Urothelium cell line (cell line): ENCODE measurements at places on chromosomes 16 and 17.
A peak's percentile ranks its signal among the peaks of the same experiment; 100 is the strongest.

DNA sequence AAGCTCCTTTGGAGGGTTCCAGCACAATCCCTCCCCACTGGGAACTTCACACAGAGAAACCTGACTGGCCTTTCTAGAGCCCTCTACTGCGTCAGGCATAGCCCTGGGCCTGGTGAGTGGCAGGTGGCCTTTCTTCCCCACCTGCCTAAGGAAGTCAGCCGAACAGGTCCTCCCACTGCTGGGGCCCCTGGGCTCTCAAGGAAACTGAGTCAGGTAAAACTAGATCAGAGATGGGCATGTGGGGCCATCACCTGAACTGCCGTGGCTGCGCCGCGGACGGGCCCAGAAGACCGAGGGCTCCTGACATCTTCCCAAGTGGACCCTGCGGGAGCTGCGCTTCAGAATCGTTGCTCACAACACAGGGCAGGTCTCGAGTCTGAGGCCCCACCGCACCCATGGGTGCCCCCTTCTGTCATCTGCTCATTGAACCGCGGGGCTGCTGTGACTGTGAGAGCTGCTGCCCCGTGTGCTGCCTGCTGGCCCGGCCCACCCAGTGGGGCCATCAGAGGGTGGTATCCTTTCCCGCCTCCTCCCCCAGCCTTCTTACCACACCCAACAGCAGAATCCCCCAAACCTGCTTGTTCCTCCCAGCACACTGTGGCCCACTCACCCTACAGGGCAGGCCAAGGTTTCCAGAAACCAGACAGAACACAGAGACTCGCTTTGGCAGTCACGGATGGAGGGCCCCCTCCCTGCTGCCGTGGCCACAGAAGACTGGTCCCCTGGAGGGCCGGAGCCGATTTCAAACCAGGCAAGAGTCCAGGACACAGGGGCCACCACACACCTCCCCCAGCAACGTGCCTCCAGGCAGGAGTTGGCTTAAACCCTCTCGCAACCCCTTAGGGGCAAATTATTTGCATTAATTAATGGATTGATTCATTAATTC, 81.1 kb downstream of the TBC1D16 start:
- no peak for DNase-seq

- no peak for DNase-seq
These were observed 69.4 kb upstream of the SMIM36 start for GRCh38 chr17:55580596-55581133.

GRCh38 chr16:68346892-68347480, 36.2 kb downstream of the PRMT7 start:
- no peak for DNase-seq

DNA sequence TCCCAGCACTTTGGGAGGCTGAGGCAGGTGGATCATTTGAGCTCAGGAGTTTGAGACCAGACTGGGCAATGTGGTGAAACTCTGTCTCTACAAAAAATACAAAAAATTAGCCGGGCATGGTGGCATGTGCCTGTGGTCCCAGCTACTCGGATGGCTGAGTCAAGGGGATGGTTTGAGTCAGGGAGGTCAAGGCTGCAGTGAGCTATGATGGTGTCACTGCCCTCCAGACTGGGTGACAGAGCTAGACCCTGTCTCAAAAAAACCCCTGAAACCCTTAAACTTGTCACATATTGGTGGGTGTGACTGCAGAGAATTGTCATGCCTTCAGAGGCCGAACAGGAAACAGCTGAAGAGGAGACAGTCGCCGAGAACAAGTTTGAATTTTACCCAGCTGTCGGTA, 13.4 kb downstream of the RPTOR start:
- no peak for DNase-seq

- DNase-seq, result no peak
These were observed 40.2 kb upstream of the METTL16 start for GRCh38 chr17:2551928-2552327.

GRCh38 chr17:29066047-29066446, 23.1 kb downstream of the PIPOX start:
- no peak for DNase-seq

DNA sequence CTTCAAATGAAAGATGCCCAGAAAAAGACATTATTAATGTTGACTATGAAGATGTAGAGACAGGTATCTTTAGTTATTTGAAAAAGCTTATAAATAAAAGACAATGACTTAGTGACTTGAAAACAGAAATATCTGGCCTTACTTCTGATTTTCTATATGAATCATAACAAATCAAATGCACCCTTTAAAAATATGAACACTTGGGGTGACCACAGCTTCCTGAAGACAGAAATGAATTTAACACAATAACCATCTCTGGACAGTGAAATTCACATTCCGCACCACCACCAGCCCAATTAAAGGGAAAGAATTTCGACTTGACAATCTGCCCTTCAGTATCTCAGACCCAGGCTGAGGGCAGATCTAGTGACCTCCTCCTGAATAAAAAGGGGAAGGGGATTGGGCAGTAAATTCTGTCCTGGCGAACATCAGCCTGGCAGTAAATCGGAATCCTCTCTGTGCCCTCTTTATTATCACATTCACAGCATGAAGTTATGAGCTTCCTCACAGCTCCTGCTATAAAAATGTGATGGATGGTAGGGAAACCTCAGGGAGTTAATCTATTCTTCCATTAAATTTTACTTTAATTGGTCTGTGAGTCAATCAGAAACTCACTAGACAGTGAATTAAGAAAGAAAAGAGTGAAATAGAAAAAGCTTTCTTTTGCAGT, 131.5 kb downstream of the SNX11 start:
- no peak for DNase-seq

DNA sequence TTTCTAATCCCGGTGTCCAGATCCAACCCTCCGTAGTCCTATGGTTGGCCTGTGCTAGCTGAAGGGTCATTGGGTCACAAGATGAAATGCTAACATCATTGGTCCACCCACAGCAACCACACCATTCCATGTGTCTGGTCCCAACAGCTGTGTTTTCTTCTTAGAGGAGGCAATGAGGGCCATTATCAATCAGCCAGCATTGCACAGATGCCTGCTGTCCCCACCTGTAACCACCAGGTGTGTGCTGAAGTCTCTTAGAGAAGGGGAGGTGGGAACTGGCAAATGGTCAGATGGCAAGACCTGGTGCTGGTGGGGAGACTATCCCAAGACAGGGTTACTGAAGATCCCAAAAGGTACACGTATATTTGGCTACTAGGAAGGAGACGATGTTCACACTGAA, 37.4 kb downstream of the HIC1 start:
- DNase-seq, result no peak

GRCh38 chr16:10652730-10653590, 41.8 kb downstream of the TEKT5 start:
- peak; percentile 60 for DNase-seq

- no peak for DNase-seq
These were observed 94.1 kb downstream of the MRM3 start for GRCh38 chr17:876272-876671.

DNA sequence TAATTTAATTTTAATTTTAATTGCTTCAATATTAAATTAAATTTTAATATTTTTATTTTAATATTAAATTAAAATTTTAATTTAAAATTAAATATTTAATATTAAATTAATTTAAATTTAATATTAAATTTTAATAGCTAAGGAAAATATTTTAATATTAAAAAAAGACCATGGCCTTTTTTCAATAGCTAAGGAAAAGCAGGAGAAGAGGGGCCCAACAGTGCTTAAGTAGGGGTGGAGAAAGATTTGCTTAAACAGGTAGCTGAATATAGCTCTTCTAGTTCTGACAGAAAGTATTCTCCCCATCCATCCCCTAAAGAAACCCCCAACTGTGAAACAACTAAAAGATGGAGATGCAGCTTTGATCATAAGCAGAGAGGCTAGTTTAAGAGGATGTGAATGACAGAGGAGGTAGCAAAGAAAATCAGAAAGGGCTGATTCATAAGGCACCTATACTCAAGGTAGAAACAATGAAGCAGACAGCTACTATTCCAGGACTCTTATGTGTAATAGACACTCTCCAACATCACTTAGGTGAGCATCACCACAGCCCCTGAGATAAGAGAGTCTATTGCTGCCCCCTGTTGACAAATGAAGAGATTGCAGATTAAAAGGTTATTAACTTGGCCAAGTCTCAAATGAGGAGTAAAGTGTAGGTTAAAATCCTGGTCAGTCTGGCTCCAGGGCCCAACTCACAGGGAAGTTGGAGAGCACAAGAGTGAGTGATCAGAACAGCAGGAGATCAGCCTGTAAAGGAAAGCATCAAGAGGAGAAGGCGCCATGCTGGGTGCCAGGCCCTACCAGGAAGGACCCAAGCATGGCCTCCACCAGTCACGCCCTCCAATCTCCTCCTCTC, 7.8 kb upstream of the RNASEK start:
- peak; percentile 40 for DNase-seq

DNA sequence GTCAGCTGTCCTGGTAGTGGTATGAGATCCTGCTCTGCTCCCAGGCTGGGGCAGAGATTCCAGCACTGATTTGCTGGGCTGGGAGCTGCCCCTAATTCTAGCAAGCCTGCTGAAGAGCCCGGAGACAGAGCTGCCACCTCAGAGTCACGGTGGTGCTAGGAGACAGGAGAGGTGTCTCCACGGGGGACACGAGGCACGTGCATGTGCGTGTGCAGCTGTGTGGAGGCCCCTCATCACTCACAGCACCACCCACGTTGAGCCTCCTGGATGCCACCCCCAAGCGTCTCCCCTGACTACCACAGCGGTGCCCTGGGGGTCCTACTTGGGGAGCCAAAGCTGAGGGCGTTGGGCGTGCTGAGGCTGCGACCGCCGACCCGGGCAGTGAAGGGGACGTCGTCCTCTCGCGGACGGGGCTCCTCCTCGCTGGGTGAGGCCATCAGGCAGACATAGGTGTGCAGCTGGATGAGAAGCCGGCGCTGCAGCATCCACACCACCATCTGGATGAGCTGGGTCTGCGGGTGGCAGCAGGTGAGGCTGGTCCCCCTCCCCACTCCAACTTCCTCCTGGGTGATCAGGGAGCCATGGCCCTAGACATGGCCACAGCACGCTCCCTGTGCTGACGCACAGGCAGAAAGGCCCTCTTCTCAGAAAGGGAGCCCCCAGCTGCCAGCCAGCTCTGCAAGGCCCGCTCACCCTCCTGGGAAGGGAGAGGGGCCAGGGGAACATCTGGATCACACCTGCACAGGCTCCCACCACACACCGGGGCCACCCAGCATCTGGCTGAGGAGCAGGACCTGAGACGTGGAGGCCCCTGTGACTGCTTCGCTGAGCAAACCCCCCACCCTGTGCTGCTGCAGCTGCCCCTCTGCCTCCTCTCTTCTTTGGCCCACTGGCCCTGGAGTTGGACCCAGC, 11.6 kb downstream of the MPG start:
- DNase-seq, result no peak

DNA sequence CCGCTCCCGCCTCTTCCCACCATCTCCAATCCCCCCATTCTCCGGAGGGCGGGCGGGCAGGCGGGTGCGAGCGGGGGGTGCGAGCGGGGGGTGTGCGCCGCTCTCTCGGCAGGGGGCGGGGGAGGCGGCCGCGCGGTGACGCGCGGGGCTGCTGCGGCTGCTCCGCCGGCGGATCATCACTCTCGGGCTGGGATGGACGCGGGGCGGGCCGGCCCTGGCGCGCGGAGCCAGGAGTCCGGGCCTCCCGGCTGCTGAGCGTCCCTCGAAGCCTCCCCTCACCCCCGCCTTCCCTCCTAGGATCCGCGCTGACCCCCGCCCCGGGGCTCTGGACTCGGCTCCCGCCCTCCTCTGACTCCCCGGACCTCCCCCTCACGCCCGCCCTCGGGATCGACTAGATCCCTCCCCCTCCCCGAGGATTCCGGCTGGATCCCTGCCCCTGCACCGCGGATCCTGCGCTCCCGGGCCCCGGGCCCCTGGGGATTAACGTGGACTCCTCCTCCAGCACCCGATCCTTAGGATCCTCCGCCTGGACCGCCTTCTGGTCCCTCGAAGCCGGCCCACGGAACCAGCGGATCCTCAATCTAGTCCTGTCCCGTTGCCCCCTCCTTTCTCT, 946 bp upstream of the TMEM256 start:
- DNase-seq, result peak; percentile 66

GRCh38 chr16:4347010-4347409, 4.1 kb downstream of the PAM16 start:
- DNase-seq, result no peak

GRCh38 chr17:33302394-33302793, 9.3 kb upstream of the ASIC2 start:
- no peak for DNase-seq
